ENCODE measurements at places on chromosomes 7 and 10.

GRCh38 chr7:25256333-25256819, 28.1 kb upstream of the NPVF start:
- no peak for DNase-seq

DNA sequence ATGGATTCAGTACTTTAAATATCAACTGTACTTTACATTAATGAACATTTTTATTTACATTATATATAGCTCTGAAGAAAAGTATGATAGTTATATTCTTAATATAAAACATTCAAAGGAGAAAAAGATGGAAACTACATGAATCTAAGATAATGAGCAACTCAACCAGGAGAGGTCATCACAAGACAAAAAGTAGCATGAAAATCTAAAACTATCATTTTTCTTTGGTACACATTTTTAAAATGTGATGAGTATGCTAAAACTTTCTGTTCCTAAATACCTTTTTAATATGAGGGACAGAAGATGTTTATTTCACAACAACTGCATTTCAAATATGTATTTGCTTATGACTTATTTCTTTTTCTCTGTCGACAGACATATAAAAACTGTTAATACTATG, 2.4 kb downstream of the CNTNAP2 start:
- DNase-seq, result no peak

- DNase-seq, result no peak
Measured at GRCh38 chr10:32661346-32661745, 215.4 kb downstream of the CCDC7 start.

DNA sequence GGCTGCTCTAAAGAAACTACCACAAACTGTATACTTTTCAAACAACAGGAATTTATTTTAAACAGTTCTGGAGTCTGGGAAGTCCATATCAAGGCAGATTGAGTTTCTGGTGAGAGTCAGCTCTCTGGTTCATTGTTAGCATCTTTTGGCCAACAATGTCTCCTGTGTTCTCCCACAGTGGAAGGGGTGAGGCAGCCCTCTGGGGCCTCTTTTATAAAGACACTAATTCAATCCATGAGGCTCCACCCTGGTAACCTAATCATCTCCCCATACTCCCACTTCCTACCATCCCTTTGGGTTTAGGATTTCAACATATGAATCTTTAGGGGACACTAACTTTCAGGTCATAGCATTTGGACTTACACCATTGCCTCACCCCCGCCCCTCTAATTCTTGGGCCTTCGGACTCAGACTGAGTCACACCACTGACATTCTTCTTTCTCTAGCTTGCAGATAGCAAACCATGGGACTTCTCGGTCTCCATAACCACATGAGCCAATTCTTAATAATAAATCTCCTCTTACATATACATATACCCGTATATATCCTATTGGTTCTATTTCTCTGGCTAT, 64.3 kb upstream of the ANTXRL start:
- peak; percentile 25 for DNase-seq

DNA sequence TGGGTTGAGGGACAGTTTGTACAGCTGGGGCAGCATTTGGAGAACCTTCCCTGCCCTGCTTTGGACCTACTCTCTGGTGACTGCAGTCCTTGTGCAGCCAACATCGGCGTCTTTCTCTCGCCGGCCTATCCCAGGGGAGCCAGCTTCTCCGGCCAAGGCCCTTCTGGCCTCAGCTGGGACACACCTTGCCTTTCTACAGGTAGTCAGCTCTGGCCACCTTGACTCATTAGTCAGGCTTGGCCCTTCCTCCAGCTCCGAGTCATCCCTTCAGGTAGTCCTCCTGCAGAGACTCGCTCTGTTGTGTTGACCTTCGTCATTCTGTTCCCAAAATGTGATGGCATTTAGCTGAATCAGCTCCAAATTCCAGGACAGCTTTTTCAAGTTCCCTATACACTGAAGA, 145.0 kb upstream of the CHST15 start:
- DNase-seq, result no peak

DNA sequence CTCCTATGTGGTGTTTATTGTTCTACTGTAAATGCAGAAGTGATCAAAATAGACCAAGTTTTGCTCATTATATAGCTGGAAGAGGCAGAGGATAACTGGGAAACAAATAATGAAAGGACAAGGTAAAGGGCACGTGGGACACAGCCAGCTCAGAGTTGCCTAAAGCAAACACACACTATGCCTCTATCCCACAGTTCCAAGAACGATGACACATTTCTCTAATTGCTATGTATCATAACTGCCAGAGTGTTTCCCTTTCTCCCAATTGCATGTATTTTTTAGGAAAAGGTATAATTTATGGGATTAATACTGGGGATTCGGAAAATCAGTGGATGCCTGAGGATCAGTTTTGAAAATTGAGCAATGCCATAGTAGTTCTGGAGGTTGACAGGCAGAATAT, 49.0 kb downstream of the CCDC71L start:
- peak; percentile 28 for DNase-seq

GRCh38 chr10:74683067-74683466, 143.3 kb upstream of the KAT6B start:
- no peak for DNase-seq

DNA sequence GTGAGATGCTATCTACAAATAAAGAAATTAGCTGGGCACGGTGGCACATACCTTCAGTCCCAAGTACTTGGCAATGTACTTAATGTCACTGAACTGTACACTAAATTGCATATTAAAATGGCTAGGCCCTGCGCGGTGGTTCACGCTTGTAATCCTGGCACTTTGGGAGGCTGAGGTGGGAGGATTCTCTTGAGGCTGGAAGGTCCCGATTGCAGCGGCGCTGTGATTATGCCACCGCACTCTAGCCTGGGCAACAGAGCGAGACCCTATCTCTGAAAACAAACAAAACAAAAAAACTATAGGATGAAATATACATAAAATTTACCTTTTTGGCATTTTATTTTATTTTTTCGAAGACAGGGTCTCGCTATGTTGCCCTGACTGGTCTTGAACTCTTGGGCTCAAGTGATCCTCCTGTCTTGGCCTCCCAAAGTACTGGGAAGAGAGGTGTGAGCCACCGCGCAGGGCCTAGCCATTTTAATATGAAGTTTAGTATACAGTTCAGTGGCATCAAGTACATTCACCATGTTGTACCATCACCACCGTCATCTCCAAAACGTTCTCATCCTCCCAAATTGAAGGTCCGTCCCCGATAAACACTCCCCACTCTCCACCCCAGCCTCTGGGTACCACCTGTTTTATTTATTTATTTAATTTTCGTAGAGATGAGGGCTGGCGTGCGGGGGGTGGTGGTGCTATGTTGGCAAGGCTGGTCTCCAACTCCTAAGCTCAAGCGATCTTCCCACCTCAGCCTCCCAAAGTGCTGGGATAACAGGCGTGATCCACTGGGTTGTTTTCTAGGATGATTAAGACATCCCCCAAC, 1.3 kb upstream of the EIF3B start:
- DNase-seq, result no peak

DNA sequence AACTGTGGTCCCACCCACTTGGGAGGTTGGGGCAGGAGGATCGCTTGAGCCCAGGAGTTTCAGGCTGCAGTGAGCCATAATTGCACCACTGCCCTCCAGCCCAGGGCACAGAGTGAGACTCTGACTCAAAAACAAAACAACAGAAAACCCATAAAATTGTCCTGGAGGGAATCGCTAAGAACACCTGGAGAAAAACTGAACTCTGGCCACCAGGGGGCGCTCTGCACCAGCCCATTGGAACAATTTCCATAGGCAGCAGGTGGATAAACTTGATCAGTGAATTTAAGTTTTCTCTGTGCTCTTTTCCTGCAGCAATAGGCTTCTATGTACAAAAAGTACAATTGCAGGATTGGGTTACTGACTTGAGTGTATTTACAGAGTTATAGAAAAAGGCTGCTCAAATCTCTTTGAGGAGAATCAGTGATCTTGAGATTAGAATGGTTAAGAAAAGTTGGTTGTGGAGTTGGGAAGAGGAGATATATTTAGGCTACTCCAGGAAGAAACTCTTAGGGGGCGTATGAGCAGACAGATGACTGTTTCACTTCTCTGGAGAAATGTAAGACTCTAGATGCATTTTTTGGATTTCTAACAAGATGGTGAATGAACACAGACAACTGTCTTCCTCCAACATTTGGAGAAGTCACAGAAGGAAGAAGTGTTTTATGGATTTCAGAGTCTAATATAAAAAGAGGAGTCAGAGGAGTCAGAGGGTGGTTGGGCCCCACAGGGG, 274.9 kb upstream of the GALNT17 start:
- DNase-seq, result peak; percentile 28

DNA sequence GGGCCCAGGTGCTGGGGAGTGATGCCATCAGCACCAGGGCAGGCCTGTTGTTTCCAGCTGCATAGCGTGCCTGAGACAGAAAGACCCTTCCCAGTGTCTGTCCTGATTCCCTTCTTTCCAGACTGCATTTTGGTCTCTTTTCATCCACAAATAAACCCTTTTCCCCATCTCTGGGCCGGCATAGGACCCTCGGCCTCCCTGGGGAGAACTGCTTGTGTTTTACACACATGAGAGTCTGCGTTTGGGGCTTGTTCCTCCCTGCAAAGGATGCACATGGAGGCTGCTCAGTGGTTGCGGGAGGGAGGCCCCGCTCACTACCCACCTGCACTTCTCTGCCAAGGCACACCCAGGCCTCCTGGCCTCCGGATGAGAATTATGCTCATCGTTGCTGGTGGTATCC, 5.8 kb upstream of the MMP21 start:
- DNase-seq, result no peak

GRCh38 chr7:18896343-18896975, 221.0 kb downstream of the TWIST1 start:
- no peak for DNase-seq

GRCh38 chr10:132942101-132943057, at the start of gene CFAP46:
TSS of gene CFAP46 (minus strand) at chr10:132942570. CDS start at chr10:132942484, 86 bp downstream.
- DNase-seq, result peak; percentile 55

DNA sequence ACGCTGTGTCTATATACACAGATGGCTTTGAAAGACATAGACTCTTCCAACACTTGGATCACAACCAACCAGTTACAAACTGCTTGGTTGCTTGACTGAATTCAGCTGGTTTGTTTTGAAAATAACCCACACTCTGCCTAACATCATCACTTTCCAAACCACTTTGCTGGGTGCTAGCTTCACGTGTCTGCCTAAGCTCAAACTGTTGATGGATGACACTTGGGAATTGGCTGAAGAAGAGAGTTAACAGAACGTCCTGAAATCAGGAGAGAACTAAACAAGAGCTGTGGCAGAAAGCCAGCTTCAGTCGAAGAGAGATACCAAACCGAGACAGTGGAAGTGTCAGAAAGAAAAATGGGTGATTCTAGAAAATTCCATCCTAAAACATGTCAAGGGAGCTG, 420.8 kb upstream of the AUTS2 start:
- DNase-seq, result no peak

GRCh38 chr7:155229548-155230168, 68.0 kb upstream of the INSIG1 start:
- DNase-seq, result no peak

DNA sequence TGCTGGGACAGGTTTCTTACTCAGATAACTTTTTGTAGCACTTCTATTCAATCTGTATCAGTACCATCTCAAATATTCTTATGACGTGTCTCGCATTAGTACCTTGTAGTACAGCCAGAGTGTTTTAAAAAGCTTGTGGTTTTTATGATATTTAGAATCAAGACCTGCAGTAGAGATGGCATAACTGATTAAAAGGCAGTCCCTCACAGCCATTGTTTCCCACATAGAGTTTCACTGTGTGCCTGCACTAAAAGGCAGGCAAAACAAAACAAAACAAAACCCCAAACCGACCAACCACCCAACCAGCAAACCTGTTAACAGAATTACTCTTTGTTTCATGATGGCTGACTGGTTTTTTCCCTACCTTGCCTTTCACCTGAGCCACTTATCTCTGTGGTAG, 221.3 kb upstream of the DGKB start:
- DNase-seq, result no peak

All from HFFc6 (cell line).